ENCODE measurements at places on chromosomes 2 and 18. TPM values are rescaled to one million over a fixed set of nuclear protein-coding genes. Genes with fewer than 3 reads are reported as not detected.
A peak's percentile ranks its signal among the peaks of the same experiment; 100 is the strongest.

DNA sequence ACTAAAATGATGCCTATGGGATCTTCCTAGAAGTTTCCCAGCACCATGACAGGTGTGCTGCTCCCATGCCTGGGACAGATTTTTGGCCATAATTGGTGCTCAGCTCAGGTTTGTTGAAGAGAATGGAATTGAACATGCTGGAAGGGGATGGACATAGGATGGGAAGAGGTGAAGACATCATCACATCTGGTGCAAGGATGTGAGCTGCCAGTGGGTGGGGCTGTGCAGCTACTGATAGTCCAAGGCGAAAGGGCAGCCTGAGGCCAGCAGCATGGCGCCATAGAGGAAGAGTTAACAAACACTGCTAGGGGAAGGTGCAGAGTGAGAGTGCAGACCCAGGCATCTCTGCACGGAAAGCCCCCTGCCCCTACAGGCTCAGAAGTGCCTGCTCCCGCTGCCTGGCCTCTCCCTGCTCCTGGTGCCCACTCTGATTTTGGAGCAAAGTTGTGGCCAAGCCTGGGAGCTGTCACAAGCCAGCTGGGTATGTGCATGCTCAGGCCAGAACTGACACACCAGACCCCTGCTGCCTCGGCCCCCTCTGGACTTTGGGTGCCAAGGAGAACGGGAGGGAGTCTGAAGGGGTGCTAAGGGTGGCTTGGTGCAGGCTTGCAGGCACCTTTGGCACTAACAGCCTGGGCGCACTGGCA, 178.6 kb downstream of the ZBTB7C start:
- H3K4me1 ChIP-seq, result peaks cover 27% of the 10 kb centered on the region
- DNase-seq, result peak; percentile 75
- no peaks in the 10 kb centered on the region for H3K36me3 ChIP-seq
- H3K27ac ChIP-seq, result no peak overlapping the region

GRCh38 chr2:3142961-3143571, 234.6 kb downstream of the EIPR1 start:
- no peak for DNase-seq
- no peaks in the 10 kb centered on the region for H3K4me1 ChIP-seq
- H3K36me3 ChIP-seq, result no peaks in the 10 kb centered on the region

- peaks cover 2% of the 10 kb centered on the region for H3K27me3 ChIP-seq
- DNase-seq, result no peak
- no peak overlapping the region for H3K27ac ChIP-seq
- H3K4me1 ChIP-seq, result no peaks in the 10 kb centered on the region
Observed at GRCh38 chr18:80254971-80255500, 7.7 kb upstream of the PARD6G start.

The POLR1A gene
- 73.5 TPM for total RNA-seq

The NAT8 gene
- not detected for total RNA-seq

The SLC4A3 gene
- total RNA-seq, result not detected

All from activated CD4-positive, alpha-beta T cell treated with anti-CD3 and anti-CD28 coated beads, Interleukin-2, amount 10 ng/mL, durations not matched to agents 24 days and 14 days (primary cell).